GM13977 (cell line): ENCODE measurements at places on chromosomes 5 and 9.

- DNase-seq = no peak
Observed at GRCh38 chr9:125889112-125889475, 141.9 kb downstream of the PBX3 start.

DNA sequence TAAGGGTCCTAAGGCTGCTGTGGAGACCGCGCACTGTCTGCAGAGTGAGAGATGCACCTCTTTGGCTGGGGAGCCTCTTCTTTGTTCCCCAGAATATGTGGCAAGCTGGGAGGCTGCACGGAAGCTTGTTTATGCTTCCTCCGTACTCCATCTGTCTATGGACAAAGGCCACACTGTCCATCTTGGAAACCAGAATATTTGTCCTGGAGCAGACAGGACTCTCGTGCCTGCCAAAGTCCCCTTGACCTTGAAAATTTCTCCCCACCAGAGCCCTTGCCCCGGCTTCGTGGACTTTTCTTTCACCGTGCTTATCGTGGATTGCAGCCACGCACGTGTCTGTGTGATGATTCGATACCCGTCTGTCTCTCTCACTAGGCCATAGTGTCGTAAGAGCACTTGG, 147.4 kb downstream of the NSG2 start:
- no peak for DNase-seq

- peak; percentile 88 for DNase-seq
Observed at GRCh38 chr5:180328296-180329137, 24.6 kb downstream of the GFPT2 start.

DNA sequence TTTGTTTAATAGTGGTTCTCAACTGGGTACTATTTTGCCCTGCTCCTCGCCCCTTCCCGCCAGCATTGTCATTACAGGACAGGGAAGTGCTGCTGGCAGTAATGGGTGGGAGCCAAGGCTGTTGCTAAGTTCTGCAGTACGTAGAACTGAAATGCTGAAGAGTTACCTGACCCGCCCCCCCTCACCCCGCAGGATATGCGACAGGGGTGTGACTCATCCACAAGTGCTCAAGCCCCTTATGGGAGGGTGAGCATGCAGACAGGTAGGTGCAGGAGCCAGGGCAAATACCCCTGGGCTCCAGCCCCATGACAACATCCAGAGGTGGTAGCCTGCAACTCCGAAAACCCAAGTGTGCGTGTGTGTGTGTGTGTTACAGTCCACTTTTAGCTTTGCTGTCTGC, 35.7 kb downstream of the LRRC70 start:
- no peak for DNase-seq

DNA sequence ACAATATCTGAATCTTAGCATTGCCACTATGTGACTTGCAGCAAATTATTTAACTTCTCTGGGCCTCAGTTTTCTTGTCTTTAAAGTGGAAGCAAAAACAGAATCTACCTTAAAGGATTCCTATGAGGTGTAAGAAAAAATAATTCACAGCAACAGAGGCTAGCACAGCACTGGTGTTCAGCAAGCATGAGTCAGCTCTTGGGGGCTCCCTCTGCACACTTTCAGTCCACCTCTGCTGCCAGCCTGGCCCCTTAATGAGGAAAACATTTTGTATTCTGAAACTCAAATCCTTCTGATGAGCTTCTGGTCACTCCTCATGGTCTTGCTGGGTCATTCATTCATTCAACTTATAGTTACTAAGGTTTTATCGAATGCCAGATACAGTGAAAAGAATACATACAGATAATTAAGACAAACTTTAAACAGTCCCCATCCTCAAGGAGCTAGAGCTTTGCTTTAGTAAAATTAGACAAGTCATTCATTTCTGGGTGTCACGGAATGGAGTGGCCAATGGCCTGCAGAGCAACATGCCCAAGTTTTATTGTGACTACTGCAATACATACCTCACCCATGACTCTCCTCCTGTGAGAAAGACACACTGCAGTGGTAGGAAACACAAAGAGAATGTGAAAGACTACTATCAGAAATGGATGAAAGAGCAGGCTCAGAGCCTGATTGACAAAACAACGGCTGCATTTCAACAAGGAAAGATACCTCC, 26.8 kb upstream of the IQGAP2 start:
- DNase-seq = no peak

DNA sequence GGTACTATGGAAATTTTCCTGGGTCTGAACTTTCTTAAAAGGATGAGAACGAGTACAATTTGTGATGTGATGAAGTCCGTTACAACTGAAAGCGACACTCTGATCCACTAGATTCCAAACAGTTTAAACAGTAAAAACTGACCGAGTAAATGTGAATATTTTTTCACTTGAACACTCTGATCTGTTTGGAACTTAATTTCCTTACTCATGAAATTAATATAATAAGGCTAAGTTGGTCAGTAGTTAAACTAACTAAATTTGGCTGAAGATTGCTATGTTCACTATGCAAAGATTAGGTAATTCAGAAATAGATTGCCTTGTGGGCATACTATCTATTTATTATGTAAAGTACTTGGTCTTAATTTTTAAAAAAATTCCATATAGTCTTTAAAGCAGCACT, at the start of gene C9orf57:
TSS of gene C9orf57 (minus strand) at position 101 of the 400 bp plus-strand sequence. CDS start 1,282 bp downstream, outside the sequence.
- DNase-seq = no peak

DNA sequence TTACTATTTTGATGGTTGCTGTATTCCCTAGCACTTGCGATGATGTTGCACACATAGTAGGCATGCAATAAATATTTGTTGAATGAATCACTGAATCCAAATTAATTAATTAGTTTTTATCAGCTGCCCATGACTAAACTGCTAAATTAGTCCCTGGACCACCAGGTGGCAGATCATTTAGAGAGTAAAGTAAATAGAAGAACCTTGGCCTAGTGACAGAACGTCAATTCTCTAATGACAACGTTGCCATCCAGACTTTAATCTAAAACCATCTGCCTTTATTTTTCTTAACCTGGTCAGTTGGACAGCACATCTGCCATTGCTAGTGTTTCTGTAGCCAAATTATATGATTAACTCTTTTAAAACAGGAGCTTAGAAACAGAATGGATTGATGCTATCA, 457.5 kb downstream of the KIF4B start:
- no peak for DNase-seq

- DNase-seq = no peak
Observed at GRCh38 chr9:112025850-112026249, 129.2 kb downstream of the UGCG start.

DNA sequence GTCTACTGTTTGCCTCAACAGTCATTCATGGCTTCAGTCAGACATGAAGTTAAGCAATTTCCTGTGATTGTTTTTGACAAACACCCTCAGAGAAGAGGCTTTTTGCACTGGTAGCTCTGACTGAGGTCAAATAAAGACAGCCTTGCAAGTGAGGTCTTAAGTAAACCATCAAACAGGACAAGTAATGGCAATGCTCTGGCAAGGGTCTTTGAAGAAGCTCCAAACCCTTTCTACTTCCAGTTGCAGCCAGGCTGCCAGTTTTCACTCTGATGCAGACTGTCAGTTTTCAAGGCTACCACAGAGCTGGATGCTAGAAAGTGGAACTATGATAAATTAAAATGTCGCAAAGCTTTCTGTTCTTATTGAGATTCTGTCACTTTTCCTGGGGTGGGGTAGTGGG, 421.5 kb upstream of the PTGER4 start:
- no peak for DNase-seq

GRCh38 chr5:14216902-14217301, 73.8 kb downstream of the TRIO start:
- no peak for DNase-seq

GRCh38 chr5:88707216-88707965, 175.6 kb downstream of the MEF2C start:
- DNase-seq = no peak

DNA sequence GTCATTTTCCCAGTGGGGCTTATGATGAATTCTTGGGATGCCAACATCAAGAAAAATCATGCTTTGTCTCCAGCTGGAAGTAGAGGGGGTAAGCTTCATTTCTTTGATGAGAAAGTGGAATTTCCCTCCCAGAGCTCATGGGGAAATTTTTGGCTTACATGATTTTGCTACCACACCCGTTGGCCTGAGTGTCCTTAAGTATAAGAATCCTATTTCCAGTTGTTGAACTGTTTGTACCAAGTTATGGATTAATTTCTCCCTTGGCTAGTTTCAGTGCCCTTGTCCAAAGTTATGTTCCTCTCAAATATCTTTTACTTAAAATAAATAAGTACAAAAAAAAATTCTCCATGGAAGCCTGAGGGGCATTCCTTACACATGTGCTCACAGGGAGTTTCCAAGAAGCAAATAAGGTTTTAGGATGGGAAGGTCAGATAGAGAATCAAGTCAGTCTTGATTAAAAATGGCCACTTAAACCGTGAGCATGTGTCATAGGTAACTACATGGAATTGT, 82.3 kb downstream of the PTCD2 start:
- DNase-seq = no peak

DNA sequence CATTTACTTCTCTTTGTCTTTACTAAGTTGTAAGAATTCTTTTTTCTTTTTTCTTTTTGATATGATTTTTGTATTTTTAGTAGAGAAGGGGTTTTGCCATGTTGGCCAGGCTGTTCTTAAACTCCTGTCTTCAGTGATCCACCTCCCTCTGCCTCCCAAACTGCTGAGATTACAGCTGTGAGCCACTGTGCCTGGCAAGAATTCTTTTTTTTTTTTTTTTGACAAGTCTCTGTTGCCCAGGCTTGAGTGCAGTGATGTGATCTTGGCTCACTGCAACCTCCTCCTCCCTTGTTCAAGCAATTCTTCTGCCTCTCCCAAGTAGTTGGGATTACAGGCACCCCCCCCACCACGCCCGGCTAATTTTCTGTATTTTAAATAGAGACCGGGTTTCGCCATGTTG, 9.9 kb downstream of the NPM1 start:
- no peak for DNase-seq

DNA sequence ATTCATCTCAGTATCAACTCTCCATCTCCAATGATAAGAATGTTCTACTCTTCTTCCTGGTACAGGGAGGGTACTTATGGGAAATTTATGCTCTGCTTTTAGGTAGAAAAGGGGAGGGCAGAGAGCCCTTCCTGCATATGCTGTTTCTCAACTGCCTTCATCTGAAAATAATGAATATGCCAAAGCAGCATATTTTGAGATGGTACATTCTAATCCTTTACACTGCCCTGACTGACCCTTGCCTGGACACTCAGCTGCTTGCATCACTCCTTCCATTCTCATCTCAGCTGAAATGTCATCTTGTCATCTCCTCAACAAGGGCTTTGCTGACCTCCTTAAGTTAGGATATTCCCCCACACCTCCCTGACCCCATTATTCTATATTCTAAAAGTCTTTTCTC, 68.5 kb downstream of the ALDH7A1 start:
- DNase-seq = no peak

DNA sequence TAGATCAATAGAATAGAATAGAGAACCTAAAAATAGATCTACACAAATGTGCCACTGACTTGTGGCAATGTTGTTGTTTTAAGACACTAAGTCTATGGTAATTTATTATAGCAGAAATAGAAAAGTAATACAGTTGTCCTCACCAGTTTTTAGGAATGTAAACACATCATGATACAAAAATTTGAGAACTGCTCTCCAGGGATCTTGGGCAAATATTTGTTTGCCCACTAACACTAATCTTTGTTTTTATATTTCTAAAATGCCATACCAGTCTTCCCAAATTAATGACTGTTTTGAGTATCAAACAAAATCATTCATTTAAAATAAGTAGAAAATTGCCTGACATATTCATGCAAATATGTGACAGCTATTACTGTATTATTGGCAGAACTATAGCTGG, 297.6 kb downstream of the BRINP1 start:
- DNase-seq = no peak

- no peak for DNase-seq
Observed at GRCh38 chr9:74001382-74001781, 495.8 kb upstream of the RORB start.

DNA sequence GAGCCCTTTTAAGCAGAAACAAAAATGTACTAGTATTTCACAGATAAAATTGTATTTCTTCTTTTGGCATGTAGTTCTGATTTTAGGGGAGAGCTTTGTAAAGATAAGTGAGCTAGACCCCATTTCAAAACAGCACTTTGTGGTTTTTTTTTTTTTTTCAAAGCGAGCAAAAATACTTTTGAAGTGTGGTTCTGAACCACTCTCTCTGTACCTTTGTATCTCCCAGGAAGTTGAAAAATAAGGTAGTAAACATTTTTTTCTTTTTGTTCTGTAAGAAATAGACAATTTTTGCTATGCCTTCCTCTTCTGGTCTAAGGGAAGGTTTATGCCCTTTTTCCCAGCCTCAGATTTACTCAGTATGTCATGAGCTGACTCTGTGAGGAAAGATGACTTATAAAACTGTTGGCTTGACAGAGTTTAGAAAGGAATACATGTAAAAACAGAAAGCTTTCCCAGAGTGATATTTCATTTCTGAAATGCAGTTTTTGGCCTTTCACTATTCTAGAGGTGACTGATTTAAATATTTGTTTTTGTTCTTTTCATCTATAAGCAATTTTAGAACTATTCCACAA, 12.5 kb downstream of the ERCC6L2 start:
- no peak for DNase-seq

DNA sequence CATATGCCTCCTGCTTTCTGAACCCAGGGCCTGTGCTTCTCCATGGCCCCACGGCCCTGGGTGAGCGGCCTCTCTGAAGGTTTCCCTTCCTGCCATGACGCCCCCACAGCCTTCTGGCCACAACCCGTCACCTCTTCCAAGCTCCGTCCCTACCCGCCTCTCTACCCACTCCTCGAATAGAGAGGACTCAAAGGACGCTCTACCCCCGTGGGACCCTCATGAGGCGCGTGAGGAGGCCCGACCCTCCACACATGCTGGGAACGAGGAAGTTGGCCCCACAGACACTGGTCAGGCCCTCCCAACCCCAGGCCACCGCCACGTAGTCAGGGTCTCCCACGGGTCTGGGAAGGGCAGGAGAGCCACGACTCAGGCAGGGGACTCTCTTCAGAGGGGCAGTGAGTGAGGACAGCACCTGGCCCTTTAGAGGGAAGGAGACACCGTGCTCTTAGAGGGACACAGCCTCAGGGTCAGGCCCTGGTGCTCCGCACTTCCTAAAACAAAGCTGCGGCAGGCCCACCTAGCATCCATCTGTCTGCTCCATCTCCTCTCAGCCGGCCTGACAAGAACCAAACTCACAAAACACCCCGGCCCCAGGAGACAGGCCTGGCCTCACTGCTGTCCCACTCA, 5.3 kb downstream of the BRD3 start:
- DNase-seq = no peak

GRCh38 chr5:96626956-96627355, 35.2 kb upstream of the CAST start:
- DNase-seq = no peak
